ENCODE measurements at places on chromosomes 12 and 14.

GRCh38 chr14:52119030-52119429 lies 50.2 kb upstream of the NID2 start:
- DNase-seq = no peak

GRCh38 chr14:70655110-70655826 lies 13.6 kb downstream of the TTC9 start:
- DNase-seq = no peak

- DNase-seq = no peak
These were observed 29.9 kb downstream of the GABARAPL1 start for GRCh38 chr12:10242539-10242938.

DNA sequence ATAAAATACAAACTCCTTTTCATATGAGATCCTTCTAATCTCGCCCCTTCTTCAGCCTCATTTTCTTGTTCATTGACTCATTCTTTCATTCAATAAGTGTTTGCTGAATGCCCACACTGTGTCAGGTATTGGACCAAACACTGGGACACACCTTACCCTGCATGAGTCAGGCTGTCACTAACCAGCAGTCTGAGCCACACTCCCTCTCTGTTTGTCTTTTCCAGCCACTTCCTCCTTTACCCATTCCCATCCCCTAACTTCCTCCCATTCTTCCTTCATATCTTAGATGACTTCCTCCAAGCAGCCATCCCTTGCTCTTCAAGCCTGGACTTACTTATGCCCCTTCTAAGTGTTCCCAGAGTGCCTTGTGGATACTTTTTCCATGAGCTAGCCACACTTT lies 27.0 kb upstream of the HIF1A start:
- DNase-seq = no peak

- no peak for DNase-seq
These were observed 108.7 kb upstream of the CCND2 start for GRCh38 chr12:4164559-4165558.

GRCh38 chr12:101962486-101962885 lies 85.1 kb downstream of the DRAM1 start:
- no peak for DNase-seq
